Caki2 (cell line): ENCODE measurements at places on chromosomes 2 and 18.

DNA sequence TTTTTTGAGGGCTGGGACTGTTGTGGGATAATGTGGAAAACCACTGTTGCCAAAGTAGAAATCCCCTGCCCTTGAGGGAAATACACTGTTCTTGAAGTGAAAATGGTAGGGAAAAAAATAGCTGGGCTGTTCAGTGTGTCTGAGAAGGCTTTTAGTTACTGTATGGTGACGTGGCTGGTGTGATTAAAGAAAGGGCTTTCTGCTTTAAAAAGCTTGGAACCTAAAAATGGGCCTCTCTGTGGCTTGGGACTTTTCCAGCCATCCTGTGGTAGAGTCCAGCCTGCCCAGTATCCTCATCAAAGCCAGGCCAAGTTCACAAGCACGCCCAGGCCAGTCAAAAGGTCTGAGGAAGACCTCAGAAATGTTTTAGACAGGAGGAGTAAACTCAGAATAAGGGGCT is 6.8 kb downstream of the MGAT5 start:
- DNase-seq: no peak

GRCh38 chr2:234324116-234324515 is 172.8 kb downstream of the ARL4C start:
- no peak for DNase-seq

DNA sequence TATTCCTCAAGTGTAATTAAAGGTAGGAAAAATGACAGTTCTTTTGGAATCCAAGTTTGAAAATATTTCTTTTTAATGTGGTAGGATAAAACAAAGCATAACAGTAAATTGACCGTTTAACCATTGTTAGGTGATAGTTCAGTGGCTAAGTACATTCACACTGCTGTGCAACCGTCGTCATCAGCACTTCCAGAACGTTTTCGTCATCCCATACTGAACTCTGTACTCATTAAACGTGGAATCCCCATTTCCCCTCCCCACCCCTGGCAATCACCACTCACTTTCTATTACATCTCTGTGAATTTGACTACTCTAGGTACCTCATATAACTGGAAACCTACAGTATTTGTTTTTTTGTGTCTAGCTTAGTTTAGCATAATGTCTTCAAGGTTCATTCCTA is 32.9 kb upstream of the FZD5 start:
- DNase-seq: no peak

GRCh38 chr2:207473049-207473930 is 56.5 kb upstream of the CREB1 start:
- peak; percentile 41 for DNase-seq

GRCh38 chr2:39991298-39991697 is 212.2 kb upstream of the THUMPD2 start:
- DNase-seq: no peak

GRCh38 chr2:120239488-120240287 is 13.0 kb upstream of the RALB start:
- peak; percentile 69 for DNase-seq

- DNase-seq: no peak
Measured at GRCh38 chr2:24919037-24919505, 966 bp downstream of the ADCY3 start.

GRCh38 chr2:218858138-218858445 is 1.5 kb upstream of the WNT6 start:
- DNase-seq: no peak

- DNase-seq: no peak
Measured at GRCh38 chr2:9844576-9844975, 1.3 kb downstream of the TAF1B start.

DNA sequence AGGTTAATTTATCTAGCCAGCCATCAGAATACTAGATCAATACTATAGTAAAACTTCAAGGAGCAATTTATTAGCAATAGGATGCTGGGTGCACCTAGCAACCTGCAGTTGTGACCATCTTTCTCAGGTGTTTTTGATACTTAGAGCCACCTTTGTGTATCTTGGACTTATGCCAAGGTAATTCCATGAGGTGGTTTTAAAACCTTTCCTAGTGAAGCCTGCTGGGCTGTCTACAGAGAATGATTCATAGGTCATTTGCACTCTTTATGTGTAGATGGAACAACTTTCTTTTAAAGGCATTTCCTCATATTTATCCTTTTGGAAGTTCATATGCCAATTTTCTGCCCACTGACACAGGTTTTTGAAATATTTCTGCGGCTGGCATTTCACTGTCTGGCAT is 1030.1 kb upstream of the POU3F3 start:
- peak; percentile 64 for DNase-seq

DNA sequence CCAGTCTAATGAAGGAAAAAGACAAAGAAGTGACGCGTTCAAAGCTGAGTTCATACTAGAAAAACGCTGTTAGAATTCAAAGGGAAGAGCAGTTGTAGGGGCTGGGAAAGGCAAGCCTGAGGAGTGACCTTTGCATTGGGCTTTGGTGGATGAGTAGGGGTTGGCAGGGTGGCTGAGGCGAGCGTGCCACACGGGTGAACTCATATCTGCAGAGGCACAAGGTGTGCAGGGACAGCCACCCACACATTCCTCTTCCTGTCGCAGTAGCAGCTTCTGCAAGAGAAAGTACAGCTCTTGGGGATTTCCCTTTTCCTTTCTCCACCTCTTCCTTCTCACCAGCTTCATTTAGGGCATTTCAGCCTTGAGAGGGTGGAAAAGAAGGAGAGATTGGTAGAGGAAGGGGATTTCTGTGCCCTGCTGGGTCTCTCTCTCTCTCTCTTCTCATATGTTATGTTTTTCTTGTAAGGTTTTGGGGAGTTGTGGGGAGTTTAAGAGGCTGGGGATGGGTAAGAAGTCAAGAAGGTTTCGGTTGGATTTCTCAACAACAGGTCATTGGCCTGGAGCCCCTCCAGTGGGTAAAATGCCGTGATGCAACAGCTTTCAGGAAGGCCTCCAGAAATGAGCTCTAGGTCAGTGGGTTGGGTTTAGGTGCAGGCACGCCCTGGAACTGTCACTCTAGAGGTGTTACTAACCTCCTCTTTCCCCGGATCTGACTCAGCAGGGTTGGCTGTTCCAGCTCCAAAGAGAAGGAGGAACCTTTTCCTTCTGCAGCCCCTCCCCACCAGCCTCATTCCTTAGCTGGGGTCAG is 40.1 kb downstream of the ODC1 start:
- DNase-seq: peak; percentile 95

DNA sequence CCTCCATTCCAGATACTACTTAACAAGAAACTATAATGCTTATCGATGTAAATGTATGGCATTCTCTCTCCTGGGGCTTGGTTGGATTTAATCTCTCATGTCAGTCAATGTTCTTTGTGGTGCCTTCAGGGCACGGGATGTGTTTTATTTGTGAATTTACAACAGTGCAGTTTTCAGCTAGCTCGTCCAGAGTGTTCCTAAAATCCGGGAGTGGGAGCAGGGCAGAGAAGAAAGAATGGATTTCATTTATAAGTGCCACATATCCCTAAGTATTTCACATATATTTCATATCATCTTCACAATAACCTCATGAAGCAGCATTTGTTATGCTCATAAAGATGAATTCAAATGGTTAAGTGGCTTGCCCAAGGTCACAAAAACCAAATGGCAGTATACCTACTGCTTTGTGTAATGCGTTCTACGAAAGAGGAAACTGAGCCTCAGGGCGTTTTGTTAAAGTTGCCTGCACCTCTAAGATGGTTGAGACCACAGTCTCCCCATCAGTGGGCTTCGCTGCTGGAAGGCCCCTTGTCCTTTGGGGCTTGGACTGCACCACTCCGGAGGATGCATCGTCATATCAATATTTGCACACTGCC is 134.7 kb upstream of the MGAT5 start:
- DNase-seq: no peak

GRCh38 chr18:36337679-36338402 is 40.3 kb downstream of the FHOD3 start:
- peak; percentile 34 for DNase-seq

GRCh38 chr2:159290289-159290907 is 3.9 kb upstream of the WDSUB1 start:
- DNase-seq: peak; percentile 52
